Iris pigment epithelial cell (primary cell): ENCODE measurements at places on chromosomes 4 and X.
A peak's percentile ranks its signal among the peaks of the same experiment; 100 is the strongest.

DNA sequence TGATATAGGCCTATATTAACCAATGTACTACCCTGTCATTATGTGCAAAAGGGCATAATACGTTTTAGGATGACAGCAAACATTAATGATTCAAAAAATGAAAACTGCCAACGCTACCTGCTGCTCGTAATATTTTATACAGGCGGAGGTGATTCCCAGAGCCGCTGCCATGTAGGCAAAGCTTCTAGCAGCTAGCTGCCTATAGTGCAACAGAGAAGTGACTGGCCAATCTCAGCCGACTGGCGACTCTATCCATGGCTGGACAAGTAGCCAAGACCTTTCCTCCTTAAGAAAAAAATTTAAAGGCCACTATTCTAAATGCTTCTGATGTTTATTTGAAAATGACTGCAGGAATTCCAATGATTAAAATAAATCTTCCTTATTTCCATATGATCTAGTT is 1.9 kb downstream of the PPARGC1A start:
- no peak for DNase-seq

GRCh38 chr4:172843192-172843591 is 325.4 kb upstream of the GALNT7 start:
- no peak for DNase-seq

- DNase-seq = no peak
Observed at GRCh38 chrX:111288841-111289240, 18.6 kb upstream of the CAPN6 start.

GRCh38 chr4:121140716-121141460 is 23.2 kb downstream of the TNIP3 start:
- peak; percentile 66 for DNase-seq

- no peak for DNase-seq
Observed at GRCh38 chrX:20596856-20597255, 330.1 kb upstream of the RPS6KA3 start.

DNA sequence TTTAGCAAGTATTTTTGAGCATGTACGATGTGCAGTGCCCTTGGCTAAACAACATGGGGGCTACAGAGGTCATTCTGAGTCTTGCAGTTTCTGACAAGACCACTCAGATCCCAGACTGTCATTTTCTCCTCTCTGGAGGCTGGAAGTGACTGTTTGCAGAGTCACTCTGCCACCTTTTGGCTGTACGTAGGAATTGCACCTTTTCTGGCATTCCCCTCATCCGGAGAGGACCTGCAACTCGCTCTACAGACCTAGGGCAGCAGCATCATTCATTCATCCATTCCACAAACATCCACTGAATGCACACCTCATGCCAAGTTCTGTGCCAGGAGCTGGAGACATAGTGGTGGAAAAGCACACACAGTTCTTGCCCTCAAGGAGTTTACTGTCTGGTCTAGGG is 160.4 kb upstream of the GPR101 start:
- peak; percentile 16 for DNase-seq

DNA sequence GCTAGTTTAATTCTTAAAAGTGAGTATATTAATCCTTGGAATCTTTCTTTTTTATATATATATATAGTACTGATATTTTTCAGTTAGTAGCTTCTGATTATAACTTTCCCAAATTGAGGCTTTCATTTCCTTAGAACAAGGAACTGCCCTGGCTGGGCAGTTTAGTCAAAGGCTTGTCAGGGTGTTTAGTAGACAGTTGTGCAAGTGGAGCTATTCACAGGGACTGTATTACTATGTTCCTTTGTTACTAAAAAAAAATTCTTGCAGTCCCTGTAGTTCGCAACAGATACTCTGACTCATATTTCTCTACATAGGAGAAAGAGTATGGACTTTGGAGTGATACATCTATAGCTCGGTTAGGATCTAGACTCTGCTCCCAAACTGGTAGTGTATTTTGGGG is 20.8 kb downstream of the USO1 start:
- DNase-seq = peak; percentile 84

DNA sequence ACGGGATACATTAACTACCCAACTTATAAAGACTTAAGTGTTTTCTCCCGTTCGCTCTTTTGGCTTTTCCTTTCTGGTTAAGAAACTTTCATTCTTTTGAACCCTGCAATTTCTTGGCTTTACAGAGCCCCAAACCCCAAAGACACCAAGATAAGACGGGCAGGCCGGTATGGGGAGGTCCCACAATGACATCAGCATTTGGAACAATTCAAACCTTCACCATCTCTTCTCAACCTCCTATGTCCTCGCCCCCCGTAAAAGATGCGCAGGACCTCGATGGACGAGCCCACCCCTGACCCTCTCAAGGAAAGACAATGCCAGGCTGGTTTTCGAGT is 999 bp downstream of the ZNF518B start:
- no peak for DNase-seq

DNA sequence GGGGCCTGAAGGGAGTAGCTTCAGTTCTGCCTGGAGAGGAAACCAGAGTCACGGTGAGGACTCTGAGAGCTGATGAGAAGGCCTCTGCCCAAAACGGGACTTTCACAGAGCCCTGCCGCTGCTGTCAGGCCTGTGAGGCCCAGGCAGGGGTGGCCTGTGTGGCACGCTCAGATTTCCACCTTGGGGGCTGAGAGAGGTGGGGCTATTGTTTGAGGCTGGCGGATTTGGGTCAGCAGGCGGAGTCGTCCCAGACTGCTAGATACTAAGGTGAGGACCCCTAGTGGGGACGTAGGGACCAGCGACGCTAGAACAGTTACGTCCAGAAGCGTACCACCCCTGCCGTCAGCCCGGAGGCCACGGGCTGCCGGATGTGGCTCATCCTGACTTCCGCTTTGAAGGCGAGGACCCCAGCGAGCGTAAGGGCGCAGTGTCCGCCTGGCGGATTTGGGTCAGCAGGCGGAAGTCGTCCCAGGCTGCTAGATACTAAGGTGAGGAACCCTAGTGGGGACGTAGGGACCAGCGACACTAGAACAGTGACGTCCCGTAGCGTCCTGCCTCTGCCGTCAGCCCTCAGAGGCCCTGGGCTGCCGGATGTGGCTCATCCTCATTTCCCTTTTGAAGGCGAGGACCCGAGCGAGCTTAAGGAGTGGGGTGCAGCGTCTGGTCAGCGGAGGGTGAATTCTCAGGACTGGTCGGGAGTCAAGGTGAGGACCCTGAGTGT is at the start of gene MAGEB1:
Gene MAGEB1 (plus strand): TSS at position 378 of the 721 bp plus-strand sequence. CDS start 3,348 bp downstream, outside the sequence.
- DNase-seq = no peak

DNA sequence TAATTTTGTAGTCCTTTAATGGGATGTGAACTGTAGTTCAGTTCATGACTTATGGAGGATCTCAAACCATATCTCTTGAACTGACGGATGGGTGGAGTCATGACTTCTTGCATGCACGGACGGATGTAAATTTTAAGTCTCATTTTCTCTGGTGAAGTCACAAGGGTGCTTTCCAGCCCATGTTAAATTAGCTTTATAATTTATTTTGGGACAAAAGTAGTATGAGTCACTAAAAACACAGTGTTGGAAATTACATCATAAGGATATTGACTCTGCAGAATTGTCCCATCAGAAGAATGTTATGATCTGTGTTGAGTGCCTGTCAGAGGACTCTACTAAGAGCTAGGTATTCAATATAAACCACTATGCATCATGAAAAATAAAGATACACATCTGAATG is 6.8 kb upstream of the PAGE5 start:
- DNase-seq = no peak

- peak; percentile 79 for DNase-seq
Observed at GRCh38 chr4:42104521-42104920, 47.9 kb downstream of the BEND4 start.

GRCh38 chr4:168908093-168908492 is 102.0 kb downstream of the CBR4 start:
- DNase-seq = peak; percentile 62

DNA sequence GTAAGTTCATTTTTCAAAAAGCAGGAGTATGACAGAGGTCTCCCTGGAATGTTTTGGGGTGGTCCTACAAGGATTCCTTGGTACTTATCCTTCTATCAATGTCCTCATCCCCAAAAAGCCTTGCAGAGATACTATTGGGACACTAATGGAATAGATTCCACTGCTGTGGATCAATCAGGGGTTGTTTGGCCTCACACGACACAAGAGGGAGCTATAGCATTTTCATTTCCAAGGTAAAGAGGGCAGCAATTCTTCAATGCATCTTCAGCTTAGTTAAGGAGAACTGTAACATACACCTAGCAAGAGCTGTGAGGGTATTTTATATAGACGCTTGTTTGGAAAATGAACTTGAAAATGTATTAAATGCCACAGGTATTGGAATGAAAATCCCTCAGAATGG is 50.9 kb downstream of the USP26 start:
- DNase-seq = peak; percentile 36

- no peak for DNase-seq
Observed at GRCh38 chr4:26942871-26943270, 82.2 kb downstream of the STIM2 start.

DNA sequence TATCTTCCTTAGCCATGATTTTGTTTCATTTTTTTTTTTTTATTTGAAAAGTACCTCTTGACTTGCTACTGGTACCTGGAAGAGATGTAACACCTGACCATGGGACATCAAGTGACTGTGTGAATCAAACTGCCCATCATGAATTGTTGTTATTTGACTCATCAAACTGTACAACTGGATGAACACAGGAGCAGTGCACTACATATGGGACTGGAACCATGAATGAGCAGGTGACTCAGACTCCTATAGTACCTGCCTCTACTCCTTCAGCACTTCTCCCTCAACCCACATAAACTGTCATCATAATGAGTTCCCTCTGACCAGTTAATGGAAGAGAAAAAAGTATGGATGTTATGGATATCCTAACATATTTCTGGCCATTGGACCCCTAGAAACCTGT is 15.9 kb upstream of the UBE2D3 start:
- DNase-seq = no peak

DNA sequence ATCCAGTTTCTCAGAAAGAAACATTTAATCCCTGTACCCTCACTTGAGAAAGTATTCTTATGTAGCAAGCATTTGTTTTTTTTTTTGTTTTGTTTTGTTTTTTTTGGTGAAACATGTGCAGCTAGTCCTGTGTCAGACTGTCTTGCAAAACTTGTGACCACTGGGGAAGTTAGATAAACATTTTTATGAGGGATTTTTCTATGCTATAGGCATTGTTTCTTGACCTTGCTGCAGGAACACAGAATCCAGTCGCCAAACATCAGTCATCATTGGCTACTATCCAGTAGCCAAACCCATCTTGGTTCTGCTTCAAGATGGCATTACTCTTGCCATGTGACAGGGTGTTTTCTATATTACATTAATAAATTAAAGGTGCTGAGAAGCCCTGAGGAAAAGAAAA is 7.7 kb upstream of the MAPK10 start:
- DNase-seq = peak; percentile 39
